ENCODE measurements at places on chromosomes 11 and 22.

DNA sequence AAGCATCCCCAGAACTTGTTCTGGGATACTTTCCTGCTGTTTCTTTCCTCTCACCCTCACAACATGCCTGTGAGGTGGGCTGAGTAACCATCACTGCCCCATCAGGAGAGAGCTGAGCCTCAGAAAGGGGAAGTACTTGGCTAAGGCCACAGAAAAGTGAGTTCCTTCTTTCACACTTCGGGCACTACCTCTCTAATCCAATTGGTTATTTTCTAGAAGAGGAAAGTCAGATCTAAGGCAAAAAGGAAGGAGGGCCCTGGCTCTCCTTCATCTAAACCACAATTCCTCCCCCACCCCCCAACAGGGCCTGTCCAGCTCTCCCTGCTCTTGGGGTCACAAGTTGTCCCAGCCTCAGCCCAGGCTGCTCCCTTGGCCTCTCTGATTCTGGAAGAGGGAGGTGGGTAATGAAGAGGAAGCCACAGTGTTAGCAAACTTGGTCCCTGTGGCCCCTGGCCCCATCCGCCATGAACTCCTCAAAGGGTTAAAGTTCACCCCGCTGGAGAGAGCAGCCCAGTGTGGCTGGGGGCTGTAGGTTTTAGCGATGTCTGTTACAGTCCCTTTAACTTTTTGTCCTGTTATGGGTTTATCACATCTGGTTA, 34.0 kb downstream of the SLC22A12 start:
- DNase-seq = no peak

DNA sequence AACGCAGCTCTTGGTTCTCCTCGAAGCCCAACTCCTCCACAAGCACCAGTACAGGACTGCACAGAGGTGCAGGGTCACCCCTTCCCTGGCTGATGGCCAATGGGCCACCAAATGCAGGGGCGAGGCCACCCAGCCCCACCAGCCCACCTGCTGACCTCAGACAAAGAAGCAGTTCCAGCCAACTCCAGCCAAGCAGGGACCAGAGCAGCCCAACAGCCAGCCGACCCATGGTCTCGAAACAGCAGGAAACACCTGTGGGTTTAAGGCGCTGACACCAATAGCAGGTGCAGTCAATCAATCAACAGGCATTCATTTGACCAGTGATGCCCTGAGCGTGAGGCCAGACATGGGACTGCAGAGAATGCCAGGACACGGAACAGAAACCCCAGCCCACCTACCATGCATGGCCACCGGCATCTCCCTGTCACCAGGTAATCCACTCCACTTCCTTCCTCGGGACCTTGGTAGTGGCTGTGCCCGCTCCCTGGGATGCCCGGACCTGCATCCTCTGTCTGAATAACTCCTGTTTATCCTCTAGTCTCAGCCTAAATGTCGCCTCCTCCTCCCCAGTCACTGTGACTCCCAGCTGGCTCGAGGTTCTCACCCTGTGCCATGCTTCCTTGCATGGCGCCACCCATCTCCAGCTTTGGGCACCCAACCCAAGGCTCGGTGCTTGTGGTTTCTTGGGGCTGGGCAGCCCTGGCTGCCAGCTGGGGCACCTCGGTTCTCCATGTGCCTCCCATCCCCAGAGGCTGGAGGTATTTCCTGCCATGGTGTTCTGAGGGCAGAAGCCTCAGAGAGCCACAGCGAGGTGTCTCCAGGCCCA, 1475.4 kb downstream of the BRD1 start:
- DNase-seq = no peak

DNA sequence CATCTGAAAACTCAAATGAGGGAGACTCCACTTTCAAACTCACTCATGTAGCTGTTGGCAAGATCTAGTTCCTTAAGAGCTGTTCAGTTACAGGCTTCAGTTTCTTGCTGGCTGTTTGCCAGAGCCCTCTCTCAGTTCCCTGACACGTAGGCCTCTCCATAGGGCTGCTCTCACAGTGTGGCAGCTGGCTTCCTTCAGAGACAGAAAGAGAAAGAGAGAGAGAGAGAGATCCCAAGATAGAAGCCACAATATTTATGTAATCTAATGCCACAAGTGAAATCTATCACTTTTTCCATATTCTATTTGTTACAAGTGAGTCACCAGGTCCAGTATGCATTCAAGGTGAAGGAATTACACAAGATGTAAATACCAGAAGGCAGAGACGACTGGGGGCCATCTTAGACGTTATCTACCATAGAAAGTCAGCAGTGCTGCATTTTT, 168.8 kb downstream of the RCN1 start:
- DNase-seq = peak; percentile 81

DNA sequence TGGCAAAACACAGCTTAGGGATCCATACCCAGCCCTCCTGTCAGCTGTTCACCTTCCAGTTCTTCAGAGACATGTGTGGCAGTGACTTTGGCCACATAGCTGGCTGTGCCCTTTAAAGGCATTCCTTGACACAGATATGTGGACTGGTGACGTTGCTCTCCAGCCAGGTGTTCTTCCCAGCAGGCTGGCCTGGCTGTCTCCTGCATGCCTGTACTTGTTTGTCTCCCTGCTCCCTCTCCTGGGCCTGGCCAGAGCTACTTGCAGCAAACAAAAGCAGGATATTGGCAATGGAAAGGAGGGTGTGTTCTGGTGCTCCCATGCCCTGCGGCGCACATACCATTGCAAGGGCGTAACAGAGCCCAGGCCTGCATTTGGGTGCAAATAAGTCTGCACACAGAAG, 38.3 kb downstream of the PIK3IP1 start:
- DNase-seq = no peak

- no peak for DNase-seq
Observed at GRCh38 chr11:1289211-1289935, 20.1 kb downstream of the TOLLIP start.

DNA sequence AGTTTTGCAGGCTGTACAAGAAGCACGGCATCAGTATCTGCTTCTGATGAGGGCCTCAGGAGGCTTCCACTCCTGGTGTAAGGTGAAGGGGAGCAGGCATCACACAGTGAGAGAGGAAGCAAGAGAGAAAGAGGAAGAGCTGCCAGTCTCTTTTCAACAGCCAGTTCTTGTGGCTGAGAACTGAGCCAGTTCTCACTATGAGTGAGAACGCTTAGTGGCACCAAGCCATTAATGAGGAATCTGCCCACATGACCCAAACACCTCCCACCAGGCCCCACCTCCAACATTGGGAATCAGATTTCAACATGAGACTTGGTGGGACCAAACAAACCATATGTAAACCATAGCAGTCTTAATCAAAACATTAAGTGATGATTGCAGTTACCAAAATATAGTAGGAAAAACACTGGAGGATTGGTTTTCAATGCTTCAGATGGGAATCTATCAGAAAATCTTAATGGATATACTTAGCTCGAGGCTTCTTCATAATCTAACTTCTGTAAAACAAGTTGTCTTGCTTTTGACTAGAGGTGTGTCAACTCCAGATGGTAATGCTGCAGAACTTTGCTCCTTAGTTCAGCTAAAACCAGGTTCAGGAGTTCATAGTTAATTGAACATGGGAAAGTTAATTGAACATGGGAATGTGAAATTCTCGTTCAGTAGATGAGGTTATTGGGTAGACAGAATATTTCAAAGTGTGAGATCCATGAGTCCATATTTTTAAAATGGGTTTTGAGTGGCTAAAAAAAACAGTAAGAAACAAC, 12.2 kb downstream of the FAR1 start:
- DNase-seq = no peak

DNA sequence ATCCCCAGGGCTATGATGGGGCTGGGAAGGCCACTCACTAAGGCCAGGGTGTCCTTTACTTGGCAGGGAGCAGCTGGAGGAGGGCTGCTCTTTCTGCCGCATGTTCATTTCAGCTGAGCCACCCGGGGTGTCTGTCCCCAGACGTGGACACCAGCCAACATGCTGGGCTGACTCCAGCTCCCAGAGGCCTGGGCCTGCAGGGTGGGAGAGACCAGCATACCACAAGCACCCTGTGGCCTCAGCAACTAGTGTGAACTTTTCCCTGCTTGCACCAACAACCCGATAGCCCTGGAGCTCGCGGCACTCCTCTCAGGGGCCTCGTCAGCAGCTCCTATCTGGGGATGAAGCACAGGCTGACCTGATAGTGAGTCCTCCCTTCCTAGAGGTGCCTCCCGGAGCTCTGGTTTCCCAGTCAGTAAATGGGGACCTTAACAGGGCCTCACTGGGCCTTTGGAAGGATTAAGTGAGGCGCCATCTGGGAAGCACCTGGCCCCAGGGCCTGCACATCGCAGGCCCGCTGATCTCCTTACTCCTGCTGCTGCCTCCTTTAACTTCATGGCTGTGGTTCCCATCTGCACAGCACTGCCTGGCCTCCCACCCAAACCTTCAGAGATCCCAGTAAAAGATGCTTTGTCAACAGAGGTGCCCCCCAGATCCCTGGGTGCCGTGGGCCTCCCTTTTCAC, 83.4 kb downstream of the GALNT18 start:
- DNase-seq = no peak

- DNase-seq = peak; percentile 65
Observed at GRCh38 chr11:111520560-111520959, 6.0 kb downstream of the HOATZ start.

- DNase-seq = no peak
Observed at GRCh38 chr22:31840585-31840984, 86.8 kb downstream of the DEPDC5 start.

DNA sequence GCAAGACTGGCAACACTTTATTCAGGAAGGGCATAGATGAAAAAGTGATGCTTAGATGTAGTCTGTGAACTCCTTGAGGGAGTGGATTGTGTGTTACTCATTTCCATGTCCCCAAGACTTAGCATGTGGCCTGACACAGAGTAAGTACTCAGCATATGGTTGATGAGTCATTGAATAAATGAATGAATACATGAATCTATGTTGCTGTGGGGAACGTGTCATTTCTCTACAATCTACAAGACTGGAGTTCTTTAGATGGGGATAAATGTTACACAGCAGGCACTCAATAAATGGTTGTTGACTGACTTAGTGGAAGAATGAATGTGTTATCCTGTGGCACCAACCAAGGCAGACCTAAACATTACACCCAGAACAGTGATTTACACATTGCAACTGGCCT, 17.9 kb downstream of the BPIFC start:
- DNase-seq = no peak

DNA sequence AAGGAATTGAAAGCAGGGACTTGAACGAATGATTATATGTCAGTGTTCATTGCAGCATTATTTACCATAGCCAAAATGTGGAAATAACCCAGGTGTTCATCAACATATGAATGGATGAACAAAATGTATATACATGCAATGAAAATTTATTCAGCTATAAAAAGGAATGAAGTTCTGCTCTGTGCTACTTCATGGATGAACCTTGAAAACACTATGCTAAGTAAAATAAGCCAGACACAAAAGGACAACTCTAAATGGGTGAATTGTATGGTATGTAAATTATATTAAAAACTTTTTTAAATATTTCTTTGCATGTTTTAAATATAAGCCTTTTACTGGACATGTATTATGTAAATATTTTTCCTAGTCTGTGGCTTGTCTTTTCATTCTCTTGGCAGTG, 107.0 kb downstream of the ME3 start:
- no peak for DNase-seq

DNA sequence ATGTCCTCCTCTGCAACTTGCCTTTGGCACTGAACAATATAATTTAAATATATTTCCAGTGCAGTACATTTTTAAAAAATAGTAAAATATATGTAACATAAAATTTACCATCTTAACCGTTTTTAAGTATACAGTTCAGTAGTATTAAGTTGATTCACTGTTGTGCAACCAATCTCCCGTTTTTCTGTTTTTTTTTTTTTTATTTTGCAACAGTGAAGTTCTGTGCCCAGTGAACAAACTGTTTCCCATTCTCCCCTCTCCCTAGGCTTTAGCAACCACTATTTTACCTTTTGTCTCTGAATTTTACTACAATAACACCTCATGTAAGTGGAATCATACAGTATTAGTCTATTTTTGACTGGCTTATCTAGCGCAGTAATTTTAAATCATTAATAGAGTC, 13.8 kb downstream of the PRRG4 start:
- DNase-seq = no peak

DNA sequence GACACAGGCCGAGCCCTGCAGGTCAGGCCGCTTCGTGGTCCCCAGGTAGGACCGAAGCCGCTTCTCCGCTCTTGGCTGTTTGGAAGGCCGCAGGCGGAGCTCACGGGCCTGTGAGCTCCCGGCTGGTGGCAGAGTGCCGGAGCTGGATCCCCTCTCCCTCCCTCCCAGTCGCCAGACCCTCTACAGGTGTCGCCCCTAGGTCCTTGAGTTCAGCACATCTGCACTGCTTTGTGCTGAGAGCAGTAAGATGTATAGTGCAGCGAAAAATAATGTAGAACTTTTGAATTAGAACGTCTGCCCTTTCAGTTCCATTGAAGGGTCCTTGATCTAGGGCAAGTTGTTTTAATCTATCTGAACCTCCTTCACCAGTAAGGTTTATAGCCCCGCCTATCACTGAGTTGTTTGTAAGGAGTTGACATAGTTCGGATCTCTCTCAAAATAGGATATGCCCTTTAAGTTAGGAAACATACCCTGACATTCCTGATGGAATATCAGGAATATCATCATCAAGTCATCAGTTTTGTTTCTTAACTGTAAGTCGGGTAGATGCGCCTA, 419 bp downstream of the ANKRD49 start:
- DNase-seq = no peak

- no peak for DNase-seq
Observed at GRCh38 chr22:45203150-45203951, 37.3 kb downstream of the KIAA0930 start.

- DNase-seq = no peak
Observed at GRCh38 chr11:74806267-74806666, 57.6 kb downstream of the RNF169 start.

DNA sequence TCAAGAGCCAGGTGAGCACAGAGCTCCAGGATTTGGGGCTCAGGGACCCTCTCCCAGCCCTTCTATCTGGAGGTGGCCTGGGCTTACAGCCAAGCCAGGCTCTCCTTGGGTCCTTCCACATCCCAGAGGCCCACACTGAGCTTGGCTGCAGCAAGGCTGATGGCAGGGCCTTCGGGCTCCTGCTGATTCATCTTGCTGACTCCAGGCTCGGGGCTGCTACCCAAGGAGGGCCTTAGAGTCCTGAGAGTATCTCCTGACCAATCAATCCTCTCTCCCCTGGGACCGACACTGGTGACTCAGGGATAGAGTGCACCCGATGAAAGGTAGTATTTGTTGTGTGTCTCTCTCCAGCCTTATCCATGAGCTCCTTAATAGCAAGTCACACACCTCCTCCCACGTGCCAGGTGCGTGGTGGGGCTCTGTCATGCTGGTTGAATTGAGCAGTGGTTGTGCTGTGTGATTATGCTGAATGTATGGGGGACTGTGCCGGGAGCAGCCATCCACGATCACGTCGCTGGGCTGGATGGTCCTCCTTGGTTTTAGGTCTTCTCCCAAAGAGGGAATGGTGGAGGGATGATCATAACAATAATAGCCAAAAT, 62.3 kb downstream of the GRIK4 start:
- no peak for DNase-seq

DNA sequence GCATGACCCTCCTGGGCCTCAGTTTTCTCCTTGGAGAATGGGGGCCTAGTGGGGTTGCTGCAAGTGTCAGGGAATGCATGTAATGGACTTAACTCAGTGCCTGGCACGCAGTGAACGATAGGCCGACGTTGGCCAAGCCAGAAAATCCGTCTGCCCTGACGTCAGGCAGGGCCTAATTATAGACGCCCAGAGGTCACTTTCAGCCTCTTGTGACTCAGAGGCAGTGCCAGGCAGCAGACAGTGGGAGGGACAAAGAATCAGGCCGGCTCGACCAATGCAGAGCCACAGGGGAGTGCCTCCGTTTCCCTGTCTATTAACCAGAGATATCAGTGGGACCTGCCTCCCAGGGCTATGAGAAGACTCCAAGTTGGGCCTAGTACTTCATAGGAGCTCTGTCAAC, 115.0 kb downstream of the MN1 start:
- no peak for DNase-seq

- DNase-seq = no peak
Observed at GRCh38 chr11:34345540-34345876, 12.3 kb downstream of the ABTB2 start.

Measured in fibroblast of skin of abdomen (primary cell).